ENCODE measurements at places on chromosomes 4 and X.
A peak's percentile ranks its signal among the peaks of the same experiment; 100 is the strongest.

- DNase-seq, result peak; percentile 27
These were observed 99.6 kb upstream of the CCSER1 start for GRCh38 chr4:90027565-90027964.

- DNase-seq, result no peak
These were observed 8.7 kb upstream of the IL13RA1 start for GRCh38 chrX:118718737-118719136.

GRCh38 chrX:145821291-145821897 lies 3.8 kb downstream of the SLITRK2 start:
- no peak for DNase-seq

DNA sequence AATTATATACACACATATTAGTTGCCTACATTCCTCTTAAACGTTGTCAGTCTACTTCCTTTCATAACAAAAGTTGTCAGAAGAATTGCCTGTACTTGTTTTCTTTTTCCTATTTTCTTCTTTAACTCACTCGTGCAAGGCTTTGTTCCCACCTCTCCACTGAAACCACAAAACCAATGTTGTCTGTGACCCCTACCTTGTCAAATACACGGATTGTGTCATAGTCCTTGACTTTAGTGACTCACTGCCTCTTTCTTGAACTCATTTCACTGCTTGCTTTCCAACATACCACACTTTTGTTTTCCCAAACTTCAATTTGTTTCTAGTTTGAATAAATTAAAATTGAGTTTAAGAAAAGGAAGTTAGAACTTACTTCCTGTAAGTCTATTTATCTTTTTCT lies 283.9 kb upstream of the AGA start:
- no peak for DNase-seq

GRCh38 chrX:129875669-129876068 lies 30.3 kb upstream of the UTP14A start:
- no peak for DNase-seq

GRCh38 chr4:176469546-176469945 lies 149.8 kb downstream of the SPCS3 start:
- no peak for DNase-seq

GRCh38 chrX:123476611-123477219 lies 256.1 kb downstream of the THOC2 start:
- DNase-seq, result no peak

DNA sequence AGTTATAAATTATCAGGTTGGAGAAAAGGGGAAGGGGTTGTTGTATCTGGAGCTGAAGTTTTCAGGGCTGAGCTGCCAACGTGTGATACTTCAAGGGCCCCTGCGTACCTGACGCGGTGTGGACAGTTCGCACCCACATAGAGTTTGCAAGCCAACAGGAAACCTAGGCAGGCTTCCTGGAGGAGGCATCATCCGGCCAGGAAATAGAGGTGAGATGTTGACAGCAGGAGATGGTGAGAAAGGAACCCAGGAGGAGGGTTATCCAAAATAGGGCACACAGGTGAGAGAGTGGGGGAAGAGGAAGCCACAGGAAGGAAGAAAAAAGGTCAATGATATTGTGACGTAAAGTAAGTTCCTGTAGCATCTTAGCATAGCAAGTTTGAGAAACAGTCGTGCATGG lies 127.2 kb downstream of the DHRSX start:
- DNase-seq, result no peak

GRCh38 chr4:24657768-24658617 lies 73.6 kb upstream of the DHX15 start:
- no peak for DNase-seq

DNA sequence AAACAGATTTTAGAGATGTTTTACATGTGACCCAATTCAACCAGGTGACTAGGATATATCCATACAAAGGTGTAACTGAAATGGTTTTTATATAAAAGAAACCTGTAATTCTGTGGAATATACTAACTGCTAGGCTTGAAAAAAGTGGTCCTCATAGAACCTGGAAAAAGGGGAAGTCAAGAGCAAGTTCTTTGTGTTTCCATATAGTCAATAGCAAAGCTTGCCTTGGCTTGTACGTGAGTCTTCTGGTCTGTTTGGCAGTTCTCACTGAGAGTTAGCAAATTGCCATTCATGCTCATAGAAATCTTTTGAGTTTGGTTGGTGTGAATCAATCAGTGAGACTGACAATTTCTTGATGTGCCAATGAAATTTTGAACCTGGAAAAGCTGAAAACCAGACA lies 79.4 kb upstream of the SMIM10 start:
- DNase-seq, result peak; percentile 0

DNA sequence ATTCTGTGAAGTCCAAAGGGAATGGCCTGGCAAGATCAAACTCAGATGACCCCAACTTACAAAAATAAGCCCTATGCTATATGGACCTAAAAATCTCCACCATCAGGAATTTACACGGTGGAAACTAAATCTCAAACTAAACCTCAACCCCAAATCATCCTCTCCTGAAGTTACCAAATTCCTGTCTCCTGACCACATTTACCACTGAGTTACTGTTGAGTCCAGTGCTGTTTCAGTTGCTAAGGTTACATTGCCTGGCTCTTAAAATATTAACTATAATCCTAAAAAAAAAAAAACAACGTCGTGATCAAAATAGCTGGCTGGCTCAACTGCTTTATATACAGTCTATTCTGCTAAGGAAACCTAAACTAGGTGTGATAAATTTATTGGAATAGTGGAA lies 315.2 kb upstream of the SLIT2 start:
- no peak for DNase-seq

DNA sequence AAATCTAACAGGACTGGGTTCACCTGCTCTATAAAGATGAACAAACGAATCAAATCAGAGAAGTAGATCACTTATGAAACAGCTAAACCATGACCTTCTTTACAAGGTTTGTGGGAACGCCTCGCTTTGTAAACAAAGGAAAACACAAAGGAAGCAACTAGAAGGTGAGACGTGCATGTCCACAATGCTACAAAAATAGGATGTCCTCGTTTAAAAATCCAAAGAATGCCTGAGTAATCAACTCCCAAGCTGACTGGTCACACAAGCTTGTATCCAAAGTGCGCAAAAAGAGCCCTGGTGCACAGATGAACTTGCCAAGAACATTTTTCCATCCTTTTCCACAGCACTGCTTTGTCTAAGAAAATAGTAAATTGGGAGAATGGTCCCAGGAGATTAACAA lies 6.3 kb upstream of the SH3KBP1 start:
- DNase-seq, result no peak

DNA sequence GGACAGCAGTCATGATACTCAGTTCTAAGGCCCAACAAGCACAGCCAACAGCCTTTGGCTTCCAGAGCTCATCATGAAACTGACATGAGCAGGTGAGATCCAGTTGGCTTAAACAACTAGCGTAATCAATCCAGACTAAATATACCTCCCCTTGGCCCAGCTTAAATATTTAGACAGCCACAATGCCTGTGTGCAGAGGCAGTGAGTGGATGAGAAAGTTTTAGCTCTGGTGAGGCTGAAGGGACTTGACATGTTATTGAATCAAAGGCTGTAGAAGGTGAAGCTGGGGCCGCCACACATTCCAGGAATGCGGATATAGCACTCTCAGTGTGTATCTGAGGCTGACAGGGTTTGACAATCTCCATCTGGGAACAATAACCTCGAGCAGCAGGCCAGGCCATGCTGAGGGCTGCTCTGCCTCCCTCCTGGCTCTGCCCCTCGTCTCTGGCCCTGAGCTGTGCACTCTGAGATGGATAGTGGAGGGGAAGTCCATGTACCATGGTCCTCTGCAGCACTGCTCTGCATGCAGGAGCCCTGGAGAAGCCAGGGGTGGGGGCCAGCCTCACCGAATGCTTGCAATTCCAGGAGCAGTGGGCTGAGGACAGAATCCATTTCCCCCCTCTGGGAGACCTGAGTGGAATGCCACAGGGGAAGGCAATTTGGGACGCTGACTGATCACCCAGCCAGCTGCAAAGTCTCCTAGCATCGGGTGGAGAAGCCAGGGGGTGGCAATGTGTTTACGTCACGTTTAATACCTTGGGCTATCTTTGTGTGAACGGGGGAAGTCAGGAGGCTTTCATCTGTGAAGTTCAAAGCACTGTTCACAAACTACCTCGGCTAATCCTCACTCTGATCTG lies 37.3 kb upstream of the RASL11B start:
- DNase-seq, result no peak

DNA sequence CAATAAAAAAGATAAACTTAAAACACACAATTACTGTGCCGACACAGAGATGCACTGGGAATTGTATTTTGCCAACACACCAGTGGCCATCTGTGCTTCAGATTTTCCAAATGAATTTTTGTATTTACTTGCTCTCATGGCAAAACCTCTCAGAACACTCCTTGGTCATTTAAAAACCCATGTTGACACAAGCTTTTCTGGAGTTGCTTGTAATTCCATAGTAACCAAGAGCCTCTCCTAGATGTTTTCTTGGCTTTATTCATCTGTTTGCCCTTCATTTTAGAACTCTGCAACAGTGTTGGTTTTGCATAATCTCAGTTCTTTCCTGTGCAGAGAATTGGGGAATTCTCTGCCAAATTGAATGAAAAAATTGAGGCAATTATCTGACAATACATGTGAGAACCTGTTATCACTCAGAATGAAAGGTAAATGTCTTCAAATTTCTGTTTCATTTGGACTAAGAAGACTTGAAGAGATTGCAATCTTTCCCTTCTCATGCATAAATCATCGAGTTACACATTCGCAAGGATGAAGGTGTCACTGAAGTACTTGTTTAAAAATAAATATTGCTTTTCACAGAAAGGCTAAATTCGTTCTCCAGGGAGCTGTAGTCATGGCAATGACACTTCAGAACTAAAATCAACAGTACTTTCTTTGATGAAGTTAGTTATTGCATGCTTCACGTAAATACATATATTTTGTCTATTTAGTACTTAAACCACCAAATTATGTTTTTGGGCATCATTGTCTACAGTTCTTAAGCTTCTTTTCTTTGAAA lies 301.8 kb upstream of the CTSO start:
- no peak for DNase-seq

DNA sequence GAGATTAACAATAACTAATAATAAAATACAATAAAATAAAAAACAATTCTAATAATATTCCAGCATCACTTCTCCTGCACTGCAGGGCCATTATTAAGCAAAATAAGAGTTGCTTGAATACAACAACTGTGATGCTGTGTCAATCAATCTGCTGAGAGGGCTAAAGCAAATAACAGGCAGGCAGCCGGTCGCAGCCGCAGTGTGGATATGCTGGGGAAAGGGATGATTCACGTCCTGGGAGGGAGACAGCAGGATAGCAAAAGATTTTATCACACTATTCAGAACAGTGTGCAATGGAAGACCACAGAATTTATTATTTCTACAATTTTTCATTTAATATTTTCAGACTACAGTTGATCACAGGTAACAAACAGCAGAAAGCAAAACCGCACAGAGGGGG lies 76.5 kb upstream of the SMARCAD1 start:
- no peak for DNase-seq

DNA sequence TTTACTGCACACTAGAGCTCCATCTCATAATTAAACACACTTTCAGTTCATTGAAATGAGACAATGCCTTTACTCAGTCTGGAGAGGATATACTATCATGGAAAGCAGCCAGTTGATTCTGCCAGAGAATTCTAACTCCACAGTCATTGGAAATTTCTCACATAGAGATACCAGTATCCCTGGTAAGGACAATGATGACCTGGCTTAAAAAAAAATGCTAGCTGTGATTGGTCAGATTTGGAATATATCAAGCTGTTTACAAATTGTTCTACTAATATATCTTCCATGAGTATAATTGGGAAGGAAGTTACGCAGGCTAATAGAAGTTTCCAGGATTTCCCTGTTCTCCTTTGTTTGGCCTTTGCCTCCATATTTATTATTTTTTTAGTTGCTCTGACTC lies 34.5 kb upstream of the TLL1 start:
- no peak for DNase-seq

DNA sequence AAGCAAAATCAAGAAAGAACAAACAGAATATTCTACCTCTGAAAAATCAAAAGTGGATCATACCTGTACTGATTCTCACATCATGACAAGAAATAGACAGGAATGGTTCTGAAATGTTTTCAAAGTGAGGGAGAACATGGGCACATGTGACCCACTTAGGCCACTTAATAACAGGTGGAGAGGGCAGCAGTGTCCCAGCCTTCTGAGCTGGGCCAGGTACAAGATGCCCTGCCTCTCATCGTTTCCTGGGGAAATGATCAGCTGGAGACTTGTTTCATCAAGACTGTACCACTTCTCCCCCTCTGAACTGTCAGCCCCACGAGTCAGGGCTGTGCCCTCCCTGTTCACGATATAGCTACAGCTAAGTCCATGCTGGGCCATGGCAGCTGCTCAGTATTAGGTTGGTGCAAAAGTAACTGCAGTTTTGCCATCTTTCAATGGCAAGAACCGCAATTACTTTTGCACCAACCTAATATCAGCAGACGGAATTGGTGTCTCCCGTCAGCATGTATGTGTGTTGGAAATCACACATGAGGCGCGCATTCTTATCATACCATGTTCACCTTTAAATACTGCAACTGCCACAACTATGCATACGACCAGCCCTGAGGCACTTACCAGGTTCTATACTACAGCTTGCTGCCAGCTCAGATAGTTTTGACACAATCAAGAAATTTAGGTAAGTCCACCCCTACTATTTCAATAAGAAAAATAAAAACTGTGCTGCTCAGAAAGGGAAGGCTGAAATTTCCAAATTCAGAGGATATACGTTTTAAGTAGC lies 71.4 kb downstream of the GATB start:
- DNase-seq, result no peak

DNA sequence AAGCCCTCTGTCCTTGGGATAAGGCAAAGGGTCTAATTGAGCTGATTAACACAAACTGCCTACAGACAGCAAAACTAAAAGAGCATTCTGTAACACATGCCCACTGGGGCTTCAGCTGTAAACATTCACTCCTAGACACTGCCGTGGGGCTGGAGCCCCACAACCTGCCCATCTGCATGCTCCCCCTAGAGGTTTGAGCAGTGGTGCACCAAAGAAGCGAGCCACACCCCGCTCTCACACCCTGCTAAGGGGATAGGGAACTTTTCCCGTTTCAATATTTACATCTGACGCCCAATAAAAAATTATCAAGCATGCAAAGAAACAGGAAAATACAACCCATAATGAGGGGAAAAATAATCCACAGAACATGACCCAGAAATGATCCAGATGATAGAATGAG lies 46.9 kb upstream of the HSD17B10 start:
- no peak for DNase-seq

DNA sequence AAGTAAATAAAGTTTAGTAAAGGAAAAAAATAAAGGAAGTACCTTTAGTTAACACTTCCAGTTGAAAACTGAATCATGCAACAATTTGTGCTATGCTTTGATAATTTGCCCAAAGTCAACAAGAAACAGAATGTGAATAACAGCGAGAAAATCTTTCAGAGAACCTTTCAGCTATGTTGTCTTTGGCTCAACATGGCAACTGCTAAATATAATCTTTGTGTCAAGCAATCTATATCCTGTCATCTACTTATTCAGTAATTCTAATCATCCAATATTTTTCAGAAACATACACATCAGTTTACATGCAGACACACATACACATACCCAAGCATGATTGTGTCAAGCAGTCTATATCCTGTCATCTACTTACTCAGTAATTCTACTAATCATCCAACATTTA lies 136.0 kb upstream of the PABPC4L start:
- no peak for DNase-seq
